NCI-H2081 treated with DMSO at 0.1 percent for 48 hours (cell line): ENCODE measurements at places on chromosomes 4 and X.

- no peak for DNase-seq
Observed at GRCh38 chrX:75276666-75277065, 2.8 kb downstream of the UPRT start.

DNA sequence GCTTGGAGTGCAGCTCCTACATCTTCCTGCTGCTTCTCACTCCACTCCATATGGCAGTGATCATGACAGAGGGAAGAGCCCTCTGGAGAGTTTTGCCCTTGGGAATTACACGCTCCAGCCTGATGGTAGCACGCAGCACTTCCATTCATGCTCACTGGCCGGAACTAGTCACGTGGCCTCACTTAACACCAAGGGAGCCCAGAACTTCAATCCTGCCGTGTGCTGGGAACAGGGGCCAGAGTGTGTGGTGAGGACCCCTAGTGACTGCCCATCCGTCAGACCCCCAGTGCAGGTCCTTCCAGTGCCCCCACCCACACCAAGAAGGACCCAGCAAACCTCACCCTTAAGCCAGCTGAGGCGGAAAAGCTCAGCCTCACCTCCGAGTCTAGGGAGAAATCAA, 230.7 kb downstream of the EVC2 start:
- no peak for DNase-seq

GRCh38 chr4:133920236-133920635, 281.4 kb downstream of the PABPC4L start:
- DNase-seq = no peak

- no peak for DNase-seq
Observed at GRCh38 chr4:2636331-2636730, 99.9 kb downstream of the FAM193A start.

DNA sequence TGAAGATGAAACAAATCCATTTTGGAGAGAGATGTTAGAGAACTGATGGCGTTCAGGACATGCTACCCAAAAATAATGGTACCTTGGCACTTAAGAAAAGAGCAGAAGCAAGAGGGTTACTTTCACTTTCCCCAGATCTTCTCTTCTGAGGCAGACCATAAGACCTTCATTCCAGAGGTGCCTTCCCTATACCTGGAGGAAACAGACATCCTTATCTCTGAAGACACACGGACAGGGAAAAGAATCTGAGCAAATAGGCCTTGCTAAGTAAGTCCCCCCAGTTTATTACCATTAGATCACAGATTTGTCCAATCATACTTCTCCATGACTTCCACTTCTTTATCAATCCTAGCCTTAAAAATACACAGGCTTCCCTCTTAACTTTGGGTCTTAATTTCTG, 2.0 kb upstream of the FGF2 start:
- DNase-seq = no peak

GRCh38 chr4:14856062-14856933, 146.0 kb upstream of the CPEB2 start:
- DNase-seq = no peak

- no peak for DNase-seq
Observed at GRCh38 chr4:96739101-96739500, 899.2 kb downstream of the PDHA2 start.

- no peak for DNase-seq
Observed at GRCh38 chrX:132119283-132119682, 8.5 kb downstream of the FRMD7 start.

DNA sequence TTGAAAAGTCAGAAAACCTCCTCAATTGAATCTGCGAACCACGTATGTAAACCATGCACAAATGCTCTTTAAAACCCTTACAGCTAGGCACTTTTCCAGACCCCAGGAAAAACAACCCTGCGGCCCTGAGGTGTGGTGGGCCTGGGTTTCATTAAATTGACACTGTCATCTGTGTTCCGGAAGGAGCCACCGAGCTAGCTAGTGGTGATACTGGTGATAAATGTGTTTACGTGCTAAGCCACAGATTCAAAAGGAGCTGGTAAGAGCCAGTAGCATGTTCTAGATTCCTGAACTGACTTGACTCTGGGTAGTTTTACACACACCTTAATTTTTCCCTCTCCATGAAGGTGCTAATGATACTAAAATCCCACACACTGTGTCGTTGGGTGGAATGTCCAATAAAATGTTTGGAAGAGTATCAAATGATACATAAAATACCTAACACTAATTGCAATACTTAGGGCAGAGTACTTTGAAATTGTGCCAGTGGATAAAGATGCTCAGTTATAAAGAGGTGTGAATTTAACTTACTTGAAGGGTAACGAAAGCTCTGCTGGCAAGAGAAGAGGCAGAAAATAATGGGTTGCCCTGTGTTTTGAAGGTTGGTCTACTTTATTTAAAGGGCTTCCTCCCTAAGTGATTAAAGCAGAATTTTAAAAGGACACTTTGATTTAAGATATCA, 8.5 kb downstream of the SMS start:
- no peak for DNase-seq

- no peak for DNase-seq
Observed at GRCh38 chr4:3655963-3656362, 110.2 kb upstream of the ADRA2C start.

DNA sequence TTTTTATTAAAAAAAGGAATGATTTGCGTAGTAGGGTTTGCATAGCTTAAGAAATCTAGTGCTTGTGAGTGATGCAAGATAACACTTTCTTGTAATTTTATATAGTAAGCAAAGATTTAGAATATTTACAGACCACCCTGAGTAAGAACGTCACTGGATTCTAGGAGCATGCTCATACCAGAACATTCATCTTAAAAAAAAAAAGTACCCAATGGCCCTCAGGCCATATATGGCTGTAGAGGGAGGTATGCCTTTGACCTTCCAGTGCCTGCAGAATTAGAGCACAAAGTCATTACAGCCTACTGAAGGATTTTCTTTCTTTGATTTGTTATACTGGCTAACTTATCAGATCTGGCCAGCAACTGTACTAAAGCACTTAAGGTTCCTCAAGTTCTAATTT, 236.3 kb upstream of the GYPA start:
- no peak for DNase-seq

DNA sequence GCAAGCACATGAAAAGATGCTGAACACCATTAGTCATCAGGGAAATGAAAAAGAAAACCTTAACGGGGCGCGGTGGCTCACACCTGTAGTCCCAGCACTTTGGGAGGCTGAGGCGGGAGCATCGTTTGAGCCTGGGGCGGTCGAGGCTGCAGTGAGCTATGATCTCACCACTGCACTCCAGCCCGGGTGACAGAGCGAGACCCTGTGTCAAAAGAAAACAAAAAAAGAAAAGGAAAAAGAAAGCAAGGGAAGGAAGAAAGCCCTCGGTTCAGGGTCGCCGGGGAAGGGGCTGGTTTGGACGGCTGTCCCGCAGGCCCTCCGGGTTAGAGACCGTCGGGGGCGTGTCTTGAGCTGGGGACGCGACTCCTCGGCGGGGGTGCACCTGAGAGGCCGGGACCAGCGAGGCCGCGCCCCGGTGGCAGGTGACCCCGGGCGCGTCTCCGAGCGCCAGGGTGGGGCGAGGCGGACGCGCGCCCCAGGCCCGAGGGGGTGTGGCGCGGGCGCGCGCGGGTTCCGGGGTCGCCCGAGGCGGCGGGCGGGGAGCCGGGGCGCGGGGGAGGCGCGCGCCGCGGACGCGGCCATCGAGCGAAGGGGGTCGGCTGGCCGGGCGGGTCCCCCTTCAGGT, 478 bp upstream of the PLXNA3 start:
- DNase-seq = no peak

GRCh38 chrX:155334486-155335336, at the start of gene CLIC2:
Gene CLIC2 (minus strand): TSS chrX:155334614. CDS start chrX:155334427, 187 bp downstream.
- DNase-seq = peak; percentile 0
